ENCODE measurements at places on chromosomes 5 and 9.

- DNase-seq = no peak
These were observed 194.4 kb downstream of the TAF11L14 start for GRCh38 chr5:17828681-17829080.

DNA sequence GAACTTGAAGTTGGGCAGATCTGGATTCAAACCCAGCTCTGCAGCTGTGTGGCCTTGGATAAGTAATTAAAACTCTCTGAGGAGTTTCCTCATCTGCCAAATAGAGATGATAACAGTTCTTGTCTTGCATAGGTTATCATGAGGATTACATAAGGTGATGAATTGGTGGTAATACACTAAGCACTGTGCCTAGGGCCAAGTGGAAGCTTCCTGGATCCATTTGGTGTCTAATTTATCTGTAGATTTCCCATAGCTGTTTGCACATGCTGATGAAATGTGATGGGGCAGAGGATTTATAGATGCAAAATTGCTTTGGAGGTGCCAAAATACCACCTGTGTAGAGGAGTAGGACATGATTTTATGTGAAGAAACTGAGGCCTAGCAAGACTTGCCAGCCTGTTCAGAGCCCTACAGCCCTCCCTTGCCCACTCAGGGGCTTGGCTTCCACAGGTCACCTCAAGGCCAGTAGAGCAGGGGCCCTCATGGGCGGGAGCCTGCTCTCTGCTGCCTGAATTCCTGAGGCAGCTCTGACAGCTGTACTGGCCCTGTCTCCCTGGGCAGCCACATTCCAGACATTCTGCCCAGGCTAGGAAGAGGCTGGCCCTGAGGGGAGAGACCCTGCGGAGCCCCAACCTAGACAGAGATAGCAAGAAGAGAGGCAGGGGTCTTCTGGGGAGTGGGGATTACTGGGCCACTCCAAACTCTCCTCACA, 5.9 kb upstream of the FAT2 start:
- DNase-seq = peak; percentile 20

GRCh38 chr5:140311011-140311467, 8.1 kb upstream of the PFDN1 start:
- DNase-seq = no peak

- DNase-seq = no peak
These were observed 182.5 kb downstream of the GAS1 start for GRCh38 chr9:86764671-86765343.

DNA sequence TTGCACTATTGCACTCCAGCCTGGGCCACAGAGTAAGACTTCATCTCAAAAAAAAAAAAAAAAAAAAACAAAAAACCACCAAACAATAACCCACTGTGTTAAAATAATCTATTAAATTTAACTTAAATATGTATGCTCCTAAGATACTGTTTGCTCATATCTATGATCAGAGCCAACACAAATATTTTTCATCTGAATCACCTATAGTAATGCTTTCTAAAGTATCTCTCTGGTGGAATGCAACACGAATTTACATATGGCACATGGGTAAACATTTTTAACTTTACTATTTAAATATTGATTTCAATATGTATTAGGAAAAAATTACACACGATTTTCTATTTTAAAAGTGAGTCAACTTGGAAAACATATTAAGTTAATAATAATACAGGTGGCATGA, 196.4 kb downstream of the RFX3 start:
- no peak for DNase-seq

DNA sequence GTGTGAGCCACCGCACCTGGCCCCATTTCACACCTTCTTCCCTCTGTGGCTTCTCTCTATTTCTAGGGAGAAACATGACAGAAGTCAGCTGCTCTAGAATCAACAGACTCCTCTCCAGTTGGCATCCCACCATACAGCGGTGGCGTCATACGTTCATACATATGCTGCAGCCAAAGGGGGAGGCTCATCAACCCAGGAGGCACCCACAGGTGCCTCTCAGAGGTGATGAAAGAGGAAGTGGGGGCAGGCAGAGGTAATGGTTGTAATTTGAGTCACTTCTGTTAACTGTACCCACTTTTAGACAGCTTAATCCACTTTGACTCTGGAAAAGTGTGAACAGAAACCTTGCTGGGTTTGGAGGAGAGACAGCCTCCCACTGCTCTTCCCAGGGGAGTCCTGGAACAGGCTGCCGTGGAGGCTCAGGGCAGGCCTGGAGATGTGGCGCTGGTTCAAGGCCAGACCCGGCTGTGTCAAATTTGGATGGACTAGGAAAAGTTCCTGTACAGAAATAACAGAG, 47.3 kb upstream of the SUB1 start:
- DNase-seq = peak; percentile 62

DNA sequence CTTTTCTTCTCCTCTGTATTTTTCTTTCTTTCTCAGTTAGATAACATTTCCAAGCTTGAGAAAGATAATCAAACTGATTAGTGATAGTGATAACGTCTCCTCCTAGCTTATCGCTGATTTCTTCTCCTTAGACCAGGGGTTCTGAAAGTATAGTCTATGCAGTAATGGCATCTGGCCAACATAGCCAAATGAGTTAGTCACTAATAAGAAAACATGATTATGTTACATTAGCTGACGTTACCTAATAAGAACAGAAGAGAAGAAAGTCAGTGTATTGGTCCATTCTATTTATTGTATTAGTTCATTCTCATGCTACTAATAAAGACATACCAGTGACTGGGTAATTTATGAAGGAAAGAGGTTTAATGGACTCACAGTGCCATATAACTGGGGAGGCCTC, 111.2 kb downstream of the STRBP start:
- no peak for DNase-seq

DNA sequence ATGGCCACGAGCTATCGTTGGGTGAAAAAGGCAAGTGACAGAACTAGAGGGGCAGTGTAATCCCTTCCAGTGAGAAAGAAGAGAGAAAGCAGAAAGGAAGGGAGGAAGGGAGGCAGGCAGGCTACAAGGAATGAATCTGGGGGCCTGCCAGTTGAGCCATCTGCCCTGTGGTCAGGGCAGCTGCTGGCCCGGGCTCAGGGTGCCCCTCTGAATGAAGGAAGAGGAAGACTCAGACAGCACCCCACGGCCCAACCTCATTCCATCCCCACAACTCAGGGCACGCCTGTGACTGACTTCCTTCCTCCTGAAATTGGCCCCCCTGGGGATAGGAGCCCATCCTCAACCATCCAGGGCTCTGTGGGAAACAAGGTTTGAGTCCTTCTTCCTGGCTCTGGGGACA, 20.3 kb upstream of the FLT4 start:
- no peak for DNase-seq

GRCh38 chr5:5487585-5488360, 65.3 kb downstream of the ICE1 start:
- no peak for DNase-seq

DNA sequence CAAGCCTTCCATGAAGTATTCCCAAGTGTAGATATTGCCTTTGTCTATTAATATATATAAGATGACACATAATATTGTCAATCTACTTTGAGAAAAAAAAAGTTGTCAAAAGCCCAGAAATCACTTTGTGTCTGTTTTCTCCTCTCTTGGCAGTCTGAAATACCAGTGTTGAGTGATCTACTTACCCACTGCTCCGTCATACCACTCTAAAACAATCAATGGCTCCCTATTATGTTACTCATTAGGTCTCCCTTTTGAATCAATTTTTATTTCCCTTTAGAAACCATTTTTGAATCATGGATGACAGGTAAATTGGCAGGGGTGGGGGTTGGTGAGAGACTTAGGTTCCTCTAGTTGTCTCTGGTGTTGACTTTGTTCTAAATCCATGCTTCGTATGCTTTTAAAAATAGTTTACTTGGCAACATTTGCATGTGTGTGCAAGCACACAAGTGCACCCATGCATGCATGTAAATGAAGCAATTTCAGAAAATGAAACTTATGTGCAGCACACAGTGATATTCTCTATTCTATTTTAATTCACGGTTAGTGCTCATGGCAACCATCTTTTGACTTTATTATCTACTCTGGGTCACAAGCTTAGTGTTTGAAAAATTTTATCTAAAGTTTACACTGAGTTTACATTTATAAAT, 378.9 kb downstream of the RAB3C start:
- no peak for DNase-seq

- no peak for DNase-seq
These were observed 97.4 kb upstream of the ALDH1A1 start for GRCh38 chr9:73050065-73050816.

DNA sequence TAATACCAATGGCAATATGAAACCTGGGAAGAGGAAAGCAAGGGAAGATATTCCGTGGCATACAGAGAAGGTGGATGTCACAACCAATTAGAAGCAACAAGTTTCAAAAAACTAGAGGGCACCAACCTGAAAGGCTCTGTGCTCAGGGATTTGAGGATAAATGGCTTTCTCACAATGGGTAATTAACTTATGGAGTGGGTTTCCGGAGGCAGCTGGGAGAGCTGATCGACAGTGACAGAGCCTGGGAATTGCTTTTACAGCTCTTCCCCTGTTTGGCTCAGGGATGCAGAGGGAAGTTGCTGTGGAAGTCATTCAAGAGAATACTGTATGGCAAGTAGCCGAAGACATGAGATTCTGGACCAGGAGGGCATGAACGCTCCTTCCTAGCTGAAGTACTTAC, 237.0 kb downstream of the KIF4B start:
- DNase-seq = no peak

- no peak for DNase-seq
These were observed 54.0 kb downstream of the WDR41 start for GRCh38 chr5:77438071-77438470.

DNA sequence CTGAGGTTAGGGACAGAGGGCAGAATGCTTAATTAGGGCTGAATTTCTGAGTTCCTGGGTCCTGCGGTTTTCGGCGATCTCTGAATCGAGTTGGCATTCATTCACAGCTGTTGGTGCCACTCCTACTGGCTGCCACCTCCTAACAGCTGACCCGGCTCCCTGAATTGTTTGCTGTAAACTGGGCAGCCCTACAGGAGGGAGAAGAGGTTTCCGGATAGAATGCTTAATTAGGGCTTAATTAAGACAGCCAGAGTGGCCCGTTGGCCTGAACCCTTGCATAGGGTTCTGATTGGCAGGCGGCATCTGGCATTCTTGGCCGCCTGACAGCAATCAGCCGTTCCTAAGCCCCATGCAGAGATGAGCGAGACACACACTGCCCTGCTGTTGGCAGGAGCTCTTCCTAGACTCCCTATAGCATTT, 25.7 kb downstream of the FRMPD1 start:
- no peak for DNase-seq

GRCh38 chr9:131703697-131704096, 36.2 kb downstream of the RAPGEF1 start:
- no peak for DNase-seq

GRCh38 chr9:82582693-82583092, 480.2 kb downstream of the RASEF start:
- DNase-seq = no peak

- no peak for DNase-seq
These were observed 144.9 kb upstream of the CD180 start for GRCh38 chr5:67341478-67341877.

GRCh38 chr9:100324594-100325200, 28.0 kb downstream of the TEX10 start:
- DNase-seq = no peak

DNA sequence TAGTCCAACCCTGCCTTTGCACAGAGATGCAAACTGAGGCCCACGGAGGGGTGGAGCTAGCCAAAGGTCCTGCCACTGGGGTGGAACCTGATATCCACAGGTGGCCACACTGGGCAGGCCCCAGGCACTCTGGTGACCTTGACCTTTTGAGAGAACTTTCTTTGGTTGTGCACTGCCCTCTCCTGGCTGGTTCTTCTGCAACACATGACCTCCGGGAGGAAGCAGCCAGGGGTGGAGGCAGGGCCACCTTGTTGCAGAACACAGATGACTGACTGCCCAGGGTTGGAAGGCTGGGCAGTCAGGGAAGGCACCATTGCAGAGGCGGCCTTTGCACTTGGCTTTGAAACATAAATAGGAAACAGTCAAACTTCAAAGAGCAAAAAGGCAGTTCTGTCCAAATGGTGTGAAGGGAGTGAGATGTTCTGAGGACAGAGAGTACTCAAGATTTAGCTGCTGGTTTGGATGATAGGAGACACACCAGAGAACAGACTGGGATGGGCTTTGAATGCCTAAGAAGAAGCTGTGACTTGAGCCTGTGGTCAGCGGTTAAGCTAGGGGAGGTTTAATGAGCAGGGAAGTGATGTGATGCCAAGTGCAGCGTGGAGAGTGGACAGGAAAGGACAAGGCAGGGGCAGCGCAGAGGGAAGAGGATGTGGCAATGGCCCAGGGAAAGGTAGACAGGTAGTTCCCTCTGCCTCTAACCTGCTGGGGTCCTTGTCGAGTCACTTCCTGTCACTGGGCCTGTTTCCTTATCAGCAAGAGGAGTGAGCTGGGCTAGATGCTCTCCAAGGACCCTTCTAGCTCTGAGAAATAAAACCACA, 6.8 kb upstream of the TCOF1 start:
- peak; percentile 63 for DNase-seq

GRCh38 chr5:95026718-95027117, 258.2 kb downstream of the MCTP1 start:
- DNase-seq = no peak

DNA sequence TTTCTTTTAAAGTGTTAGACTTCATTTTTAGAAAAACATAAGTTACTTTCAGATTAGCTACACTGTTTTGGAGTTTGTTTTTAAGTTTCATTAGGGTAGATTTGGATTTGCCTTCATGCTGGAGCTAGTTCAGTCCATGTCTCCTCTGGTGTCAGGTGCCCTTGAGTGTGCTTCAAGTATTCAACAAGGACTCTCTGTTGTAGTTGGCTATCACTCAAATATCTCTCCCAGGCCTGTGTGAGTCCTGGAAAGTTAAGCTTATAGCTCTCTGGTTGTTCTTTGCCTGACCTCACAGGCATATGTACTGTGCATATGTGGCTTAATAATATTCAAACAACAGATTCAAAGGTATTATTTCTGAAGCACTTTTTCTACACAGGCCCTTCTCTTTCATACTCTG, 45.4 kb downstream of the PTBP3 start:
- no peak for DNase-seq

- DNase-seq = no peak
These were observed 4.9 kb upstream of the CPLX2 start for GRCh38 chr5:175866377-175866907.

GRCh38 chr5:116524051-116524904, 50.3 kb downstream of the SEMA6A start:
- DNase-seq = no peak

Measured in left ventricle myocardium inferior (tissue), 1 donor.